ENCODE measurements at places on chromosomes 7 and 10.

DNA sequence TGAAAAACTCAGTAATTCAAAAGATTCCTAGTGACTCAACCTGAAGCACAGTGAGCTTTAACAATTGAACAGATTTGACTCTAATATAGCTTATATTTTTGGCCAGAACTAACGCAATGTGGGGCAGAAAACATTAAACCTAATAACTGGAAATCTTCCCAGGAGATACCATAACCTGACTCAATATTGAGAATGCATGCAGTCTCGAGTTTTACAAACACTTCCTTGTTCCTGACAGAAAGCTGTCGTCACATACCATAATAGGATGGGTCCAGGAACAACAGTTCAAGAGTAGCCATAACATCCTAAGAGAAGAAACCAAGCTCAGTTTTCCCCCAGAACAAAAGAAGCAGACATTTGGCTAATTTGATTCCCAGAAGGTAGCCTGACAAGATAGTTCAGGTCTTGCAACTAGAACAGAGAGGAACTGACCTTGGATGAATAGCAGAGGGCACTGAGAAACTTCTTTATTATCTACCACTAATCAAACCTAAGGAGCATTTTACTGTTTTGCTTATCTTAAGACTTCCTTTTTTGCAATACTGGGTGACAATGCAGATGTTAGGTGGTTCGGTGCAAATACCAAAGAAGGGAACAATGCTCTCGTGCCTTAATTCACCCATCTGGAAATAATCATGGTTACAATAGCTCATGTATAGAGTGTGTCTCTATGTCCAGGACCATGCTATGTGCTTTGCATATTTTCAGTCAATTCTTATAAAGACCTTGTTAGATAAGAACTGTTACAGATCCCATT, 38.6 kb upstream of the ACSL5 start:
- DNase-seq, result no peak

GRCh38 chr10:17787087-17787961, 21.8 kb upstream of the MRC1 start:
- DNase-seq, result peak; percentile 73

- no peak for DNase-seq
These were observed 79.0 kb downstream of the TRIL start for GRCh38 chr7:28879105-28879504.

DNA sequence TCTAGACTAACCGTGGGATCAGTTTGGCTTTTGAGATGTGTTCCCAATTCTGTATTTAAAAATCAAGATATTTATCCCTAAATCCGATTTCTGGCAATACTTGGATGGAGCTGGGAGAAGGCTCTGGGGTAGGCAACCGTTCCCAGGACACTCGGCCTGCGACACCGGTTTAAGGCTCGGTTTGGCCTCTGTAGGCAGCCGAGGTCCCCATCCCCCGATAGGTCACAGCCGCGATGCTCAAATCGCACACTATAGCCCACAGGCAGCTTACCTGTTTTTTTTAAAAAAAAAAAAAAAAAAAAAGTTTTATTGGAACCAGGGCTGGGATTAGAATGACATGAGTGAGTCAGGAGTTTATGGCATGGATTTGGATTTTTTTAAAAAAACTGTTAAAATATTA, 729 bp upstream of the TAF3 start:
- DNase-seq, result peak; percentile 65

- no peak for DNase-seq
These were observed 436.2 kb upstream of the IGFBP3 start for GRCh38 chr7:46357290-46357689.

DNA sequence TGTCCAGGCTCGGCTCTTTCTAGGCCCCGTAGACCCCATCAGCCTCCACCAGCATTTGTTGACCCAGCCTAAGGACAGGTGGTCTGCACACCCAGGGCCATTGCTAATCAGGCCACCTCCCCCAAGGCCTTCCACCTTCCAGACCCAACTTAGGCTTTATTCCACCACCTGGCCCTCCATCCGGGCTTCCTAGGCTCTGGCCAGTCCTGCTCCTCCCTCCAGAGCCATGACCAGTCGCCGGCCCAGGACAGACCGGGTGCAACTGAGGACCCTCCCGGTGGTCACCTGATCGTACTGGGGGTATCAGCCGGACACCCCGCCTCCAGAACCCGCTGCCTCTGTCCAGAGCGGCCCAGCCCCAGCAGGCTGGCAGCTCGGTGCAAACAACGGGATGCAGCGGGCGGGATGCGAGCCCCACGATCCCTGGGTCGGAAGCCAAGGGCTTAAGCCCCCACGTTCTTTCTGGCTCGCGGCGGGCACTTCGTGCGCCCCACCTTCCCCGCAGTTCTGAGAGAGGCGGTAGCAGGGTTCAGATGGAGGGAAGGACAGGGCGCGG, 545 bp downstream of the NACAD start:
- no peak for DNase-seq

DNA sequence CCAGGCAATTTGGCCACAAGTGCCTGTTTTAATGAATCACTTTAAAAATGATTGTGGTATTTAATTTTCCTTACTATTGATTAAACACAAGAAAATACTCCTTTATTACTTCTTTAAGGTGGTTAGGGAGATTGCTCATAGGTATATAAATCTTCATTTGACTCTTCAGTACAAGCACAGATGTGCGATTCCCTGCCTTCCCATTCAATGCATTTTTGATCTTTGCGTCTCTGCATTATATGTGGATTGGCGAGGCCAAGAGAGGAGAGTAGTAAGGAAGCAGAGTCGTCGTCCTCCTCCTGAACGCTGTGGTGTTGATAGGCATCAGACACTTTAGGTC, 683.7 kb downstream of the LRMDA start:
- DNase-seq, result no peak

DNA sequence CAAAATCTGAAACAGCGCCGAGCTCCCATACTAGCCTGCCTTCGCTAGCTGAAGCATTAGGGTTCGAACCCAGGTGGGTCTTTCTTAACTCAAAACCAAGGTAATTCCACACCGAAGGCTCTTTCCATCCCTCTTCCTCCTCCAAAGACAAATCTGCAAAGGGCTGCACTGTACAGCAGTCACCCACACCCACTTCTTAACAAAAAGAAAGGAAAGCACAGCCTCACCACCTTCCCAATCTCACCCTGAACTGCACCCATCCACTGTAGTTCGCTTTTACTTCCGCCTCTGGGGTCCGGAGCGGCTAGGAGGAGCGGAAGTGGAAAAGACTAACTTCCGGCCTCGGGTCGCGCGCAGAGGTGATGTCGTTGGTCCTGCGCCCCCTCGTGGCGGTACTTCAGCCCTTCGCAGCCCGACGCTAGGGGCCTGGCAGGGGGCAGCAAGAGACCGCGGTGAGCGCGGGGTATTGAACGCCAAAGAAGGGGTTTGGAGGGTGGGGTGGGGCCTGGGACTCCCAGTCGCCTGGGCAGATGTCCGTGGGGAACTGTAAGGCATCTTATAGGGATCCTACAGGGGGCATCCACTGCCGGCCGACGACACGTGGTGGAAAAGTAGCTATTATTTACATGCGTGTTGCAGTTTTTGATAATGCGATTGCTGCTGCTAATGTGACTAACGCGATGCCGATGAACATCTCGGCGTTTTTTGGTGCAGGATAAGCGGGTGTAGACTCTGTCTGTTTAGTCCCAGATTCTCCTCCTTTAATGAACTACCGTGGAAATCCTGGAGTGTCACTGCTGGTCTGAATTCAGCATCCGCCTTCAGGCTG, at the start of gene MTERF1:
MTERF1 (minus strand) TSS at position 290 of the 829 bp plus-strand sequence. CDS start 619 bp downstream, outside the sequence.
- DNase-seq, result peak; percentile 97

GRCh38 chr10:33252794-33253203, 81.7 kb downstream of the NRP1 start:
- no peak for DNase-seq

GRCh38 chr7:100817097-100817496, 10.2 kb downstream of the EPHB4 start:
- no peak for DNase-seq

DNA sequence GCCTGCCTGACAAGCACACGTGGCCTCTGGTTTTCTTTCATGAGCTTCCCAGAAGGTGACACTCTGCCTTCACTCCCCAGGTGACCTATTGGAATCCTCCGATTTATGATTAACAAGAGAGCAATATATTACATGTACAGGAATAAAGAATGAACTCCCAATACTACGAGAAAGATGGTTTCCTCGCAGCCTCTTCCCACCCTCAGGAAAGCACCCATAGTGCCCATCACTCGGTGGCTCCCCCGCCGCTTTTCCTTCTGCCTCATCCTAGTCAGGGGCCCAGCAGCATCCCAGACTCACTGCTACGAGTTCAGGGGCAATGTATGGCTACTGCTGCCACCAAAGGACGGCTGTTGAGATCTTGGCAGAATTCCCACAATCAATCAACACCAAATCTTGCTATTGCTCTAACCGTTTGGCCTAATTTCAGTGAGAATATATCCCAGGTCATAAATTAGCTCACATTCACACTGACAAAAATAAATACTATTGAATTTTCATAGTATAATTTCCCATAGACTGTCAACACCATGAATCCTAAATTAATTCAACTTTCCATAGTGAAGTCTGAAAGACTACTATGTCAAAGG, 196.3 kb downstream of the TNS3 start:
- no peak for DNase-seq

- DNase-seq, result no peak
These were observed 79.2 kb downstream of the RBM20 start for GRCh38 chr10:110723224-110723891.

- peak; percentile 34 for DNase-seq
These were observed 44.5 kb downstream of the MKI67 start for GRCh38 chr10:128081720-128082119.

GRCh38 chr10:3950676-3951275, 165.8 kb upstream of the KLF6 start:
- no peak for DNase-seq

GRCh38 chr10:97648562-97649404, 8.3 kb downstream of the PI4K2A start:
- peak; percentile 58 for DNase-seq

DNA sequence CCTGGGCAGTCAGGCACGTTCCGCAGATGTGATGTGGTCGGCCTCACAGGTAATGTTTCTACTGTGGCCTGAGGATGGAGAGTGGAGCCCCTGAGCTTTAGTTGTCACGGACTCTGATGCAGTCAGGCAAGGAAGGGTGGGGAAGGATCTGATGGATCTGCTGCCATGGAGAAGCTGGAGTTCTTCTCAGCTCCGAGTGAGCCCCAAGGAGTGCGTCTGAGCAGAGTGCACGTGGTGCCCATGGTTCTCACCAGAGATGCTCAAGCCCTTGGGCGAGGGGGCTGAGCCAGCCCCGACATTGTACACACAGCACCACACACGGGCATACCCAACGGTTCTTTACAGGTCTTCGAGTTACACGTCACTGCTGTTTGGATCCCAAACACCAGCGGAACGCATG, 192.5 kb downstream of the EBF3 start:
- peak; percentile 20 for DNase-seq

GRCh38 chr10:108631332-108631731, 1292.0 kb downstream of the XPNPEP1 start:
- no peak for DNase-seq

GRCh38 chr10:119283387-119283786, 76.0 kb downstream of the GRK5 start:
- no peak for DNase-seq

GRCh38 chr7:11835260-11835659, 3.3 kb upstream of the THSD7A start:
- no peak for DNase-seq

DNA sequence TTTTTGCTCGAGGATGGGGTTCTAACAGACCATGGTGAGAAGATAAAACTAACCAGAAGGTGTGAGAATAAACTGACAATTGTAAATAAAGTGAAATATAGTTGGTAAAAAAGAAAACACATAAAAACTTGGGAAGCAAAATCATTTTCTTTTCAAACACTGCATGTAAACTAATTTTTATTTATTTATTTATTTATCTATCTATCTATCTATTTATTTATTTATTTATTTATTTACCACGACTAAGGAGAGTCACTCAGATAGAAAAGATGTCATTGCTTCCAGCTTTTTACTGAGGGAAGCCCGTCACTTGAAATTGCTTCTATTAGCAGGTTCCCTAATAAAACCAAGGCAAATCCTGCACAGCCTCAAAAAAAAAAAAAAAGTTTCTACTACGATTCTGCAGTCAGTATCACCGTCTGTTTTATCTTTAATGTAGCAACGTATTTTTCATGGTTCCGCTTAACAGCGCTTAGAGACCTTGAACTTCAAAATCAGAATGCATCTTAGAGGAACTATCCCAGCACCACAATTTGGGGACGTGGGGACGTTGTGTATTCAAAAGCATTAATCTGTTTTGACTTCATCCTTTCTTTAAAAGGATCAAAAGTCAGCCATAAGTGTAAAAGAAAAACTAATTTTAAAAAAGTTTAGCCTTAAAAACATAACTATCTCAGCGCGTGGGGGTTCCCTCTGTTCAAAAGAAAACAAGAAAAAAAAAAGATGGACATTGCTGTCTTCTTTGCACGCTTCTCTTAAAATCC, 33.3 kb upstream of the EBLN1 start:
- DNase-seq, result no peak

DNA sequence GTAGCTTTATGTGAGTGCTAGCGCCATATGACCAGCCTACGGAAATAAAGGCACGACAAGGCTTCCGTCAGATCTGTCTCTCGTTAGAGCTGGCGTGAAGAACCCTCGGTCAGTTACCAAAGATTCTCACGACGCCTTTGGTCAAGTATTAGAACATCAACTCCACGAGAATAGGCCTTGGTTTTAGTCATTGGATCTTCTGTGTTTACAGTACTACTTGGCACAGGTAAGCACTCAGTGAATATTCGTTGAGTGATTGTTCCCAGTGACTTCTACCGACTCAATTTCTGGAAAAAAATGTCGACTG, 316 bp downstream of the RBM48 start:
- DNase-seq, result no peak

DNA sequence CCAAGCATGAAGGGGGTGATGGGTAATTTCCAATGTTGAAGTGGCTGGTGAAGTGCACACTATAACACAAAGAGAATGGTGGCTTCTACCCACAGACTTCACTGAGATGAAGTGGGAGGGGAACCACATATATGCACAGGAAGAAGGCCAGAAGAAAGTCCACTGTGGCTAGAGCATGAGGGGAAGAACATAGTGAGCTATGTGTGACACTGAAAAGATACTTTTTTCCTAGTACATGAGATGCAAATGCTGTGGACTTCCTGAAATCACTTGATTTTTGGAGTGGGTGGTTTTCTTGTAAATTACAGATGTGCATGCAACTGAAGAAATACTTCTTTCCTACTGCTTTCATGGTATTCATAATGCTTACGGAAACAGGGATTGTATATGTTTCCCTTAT, 115.6 kb upstream of the PHYHIPL start:
- DNase-seq, result no peak

- DNase-seq, result no peak
These were observed 28.3 kb downstream of the FZD9 start for GRCh38 chr7:73461782-73462285.
